Stimulated activated CD8-positive, alpha-beta memory T cell treated with anti-CD3 and anti-CD28 coated beads, Interleukin-4, amount 100 ng/mL, for 4 hours (primary cell): ENCODE measurements at places on chromosomes 5 and 9.

- no peak for DNase-seq
Measured at GRCh38 chr9:90441814-90442213, 200.8 kb downstream of the DIRAS2 start.

DNA sequence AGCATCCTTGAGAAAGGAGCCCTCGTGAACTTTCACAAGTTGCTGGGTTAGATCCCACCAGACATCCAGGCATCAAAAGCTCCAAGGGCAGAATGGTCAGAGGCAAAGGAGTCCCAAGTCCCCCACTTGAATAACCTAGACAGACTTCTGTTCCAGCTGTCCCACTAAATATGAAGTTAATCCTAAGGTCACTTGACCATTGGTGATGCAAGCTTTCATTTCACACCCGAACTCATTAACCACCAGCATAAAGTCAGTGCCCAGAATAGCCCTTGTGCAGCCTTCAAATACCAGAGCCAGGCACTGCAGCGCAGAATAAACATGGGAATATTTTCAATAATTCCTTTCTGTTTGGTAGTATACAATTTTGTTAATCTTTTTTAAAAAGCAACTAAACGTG, 28.9 kb downstream of the OXCT1 start:
- no peak for DNase-seq

GRCh38 chr5:149271716-149272563, at the start of gene AFAP1L1:
Gene AFAP1L1, plus strand, starts transcription at chr5:149271859. Its CDS starts 110 bp downstream, at chr5:149271969.
- DNase-seq = no peak

DNA sequence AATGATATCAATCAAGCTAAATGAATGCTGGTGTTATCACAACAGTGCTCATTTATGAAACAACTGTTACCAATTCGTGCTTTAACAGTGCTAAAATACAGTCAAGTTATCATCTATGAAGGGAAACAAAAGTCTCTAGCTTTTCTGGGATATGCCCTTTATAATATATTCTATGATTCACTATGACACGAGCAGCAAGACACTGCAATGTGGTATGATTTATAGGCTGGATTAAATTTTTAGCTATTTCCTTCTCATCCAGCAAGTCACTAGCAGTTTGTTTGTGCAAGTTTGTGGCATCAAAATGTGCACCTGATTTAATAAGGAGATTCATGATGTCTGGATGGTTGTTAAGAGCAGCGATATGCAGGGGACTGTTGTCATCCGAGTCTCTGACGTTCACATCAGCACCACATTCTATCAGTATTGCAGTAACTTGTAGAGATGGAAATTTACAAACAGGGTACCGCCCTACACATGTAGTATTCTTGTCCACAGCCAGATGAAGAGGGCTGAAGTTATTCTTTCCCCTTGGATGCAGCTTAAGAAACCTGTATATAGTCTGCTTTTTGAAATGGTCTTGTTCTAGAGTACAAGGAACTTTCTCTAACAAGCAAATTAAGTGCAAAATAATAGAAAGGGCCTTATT, 20.3 kb downstream of the FEM1C start:
- DNase-seq = no peak

- DNase-seq = no peak
Measured at GRCh38 chr5:141001446-141001843, 35.2 kb downstream of the PCDHAC2 start.

GRCh38 chr5:115423541-115423940, 121.0 kb downstream of the FEM1C start:
- DNase-seq = no peak

DNA sequence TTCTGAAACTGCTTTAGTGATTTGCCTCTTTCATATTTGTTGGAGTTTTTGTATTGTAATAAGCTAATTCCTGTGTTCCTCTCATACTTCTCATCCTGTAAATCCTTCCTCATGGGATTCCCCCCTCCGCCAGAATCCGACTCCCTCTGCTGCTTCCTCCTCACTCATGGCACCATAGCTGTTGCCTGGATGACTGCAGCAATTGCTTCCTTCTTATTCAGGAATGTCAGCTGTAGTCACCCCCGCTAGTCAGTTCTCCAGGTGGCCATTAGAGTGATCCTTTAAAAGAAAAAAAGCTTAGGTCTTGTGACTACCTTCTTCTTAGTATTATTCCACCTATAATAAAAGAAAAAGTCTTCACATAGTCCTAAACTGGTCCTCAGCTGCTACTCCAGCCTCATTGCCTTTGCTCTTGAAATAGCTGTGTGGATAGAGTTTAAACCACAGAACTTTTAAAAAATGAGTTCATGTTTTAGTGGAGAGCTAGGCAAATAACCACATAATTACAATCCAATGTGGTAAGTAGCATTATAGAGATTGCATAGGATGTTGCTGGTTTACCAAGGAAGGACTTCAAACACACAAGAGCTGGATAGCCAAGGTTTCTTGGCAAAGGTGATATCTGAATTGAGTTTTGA, 227.3 kb downstream of the KDM4C start:
- DNase-seq = no peak

DNA sequence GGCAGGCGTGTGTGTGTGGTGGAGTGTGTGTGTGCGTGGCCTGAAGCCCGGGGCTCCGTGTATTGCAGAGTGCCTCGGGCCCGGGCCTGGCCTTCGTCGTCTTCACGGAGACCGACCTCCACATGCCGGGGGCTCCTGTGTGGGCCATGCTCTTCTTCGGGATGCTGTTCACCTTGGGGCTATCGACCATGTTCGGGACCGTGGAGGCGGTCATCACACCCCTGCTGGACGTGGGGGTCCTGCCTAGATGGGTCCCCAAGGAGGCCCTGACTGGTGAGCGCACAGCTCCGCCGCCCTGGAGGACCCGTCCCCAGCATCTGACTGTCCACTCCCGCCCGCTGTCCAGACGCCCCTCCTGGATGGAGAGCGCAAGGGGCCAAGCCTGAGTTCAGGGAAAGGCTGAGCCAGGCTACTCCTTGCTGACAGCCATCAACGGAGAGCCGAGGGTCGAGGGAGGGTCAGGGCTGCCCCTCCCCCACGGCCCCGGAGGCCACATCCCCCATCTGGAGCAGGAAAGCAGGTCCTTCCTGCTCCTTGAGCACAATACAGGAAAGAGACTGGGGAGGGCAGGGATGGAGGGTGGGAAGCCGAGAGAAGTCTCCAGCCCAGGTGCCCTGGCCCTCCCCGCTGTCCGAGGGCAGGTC, 18.4 kb downstream of the SLC6A18 start:
- DNase-seq = no peak

DNA sequence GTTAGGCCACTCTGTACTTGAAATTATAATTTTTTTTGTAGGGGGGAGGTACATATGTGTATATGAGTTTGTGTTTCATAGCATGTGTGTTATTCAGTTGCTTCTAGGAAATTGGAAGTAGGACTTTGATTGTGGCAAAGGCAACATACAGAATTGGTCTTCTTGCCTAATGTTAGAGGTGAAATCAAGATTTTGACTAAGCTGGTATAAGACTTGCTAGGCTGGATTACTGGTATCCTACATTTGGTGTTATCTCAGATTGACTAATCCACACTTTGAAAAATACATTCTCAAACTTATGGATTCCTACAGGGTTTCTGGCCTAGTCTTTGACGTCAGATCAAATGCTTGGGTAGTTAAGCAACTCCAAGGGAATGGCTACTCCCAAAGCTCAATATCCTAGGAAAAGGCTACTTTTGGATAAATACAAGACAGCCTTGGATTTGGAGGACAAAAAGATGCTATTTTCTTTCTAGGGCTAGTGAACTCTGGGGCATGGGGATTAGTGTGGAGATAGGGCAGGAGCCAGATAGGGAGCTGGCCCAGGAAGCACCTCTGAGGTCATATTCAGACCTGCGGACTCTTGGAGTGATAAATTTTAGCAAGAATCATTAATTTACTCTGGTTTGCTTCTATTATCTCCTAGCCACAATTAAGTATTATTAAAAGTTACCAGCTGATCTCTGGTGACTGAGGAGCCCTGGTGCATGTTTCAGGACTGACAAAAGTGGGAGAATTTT, 144.0 kb upstream of the RPS23 start:
- DNase-seq = no peak

DNA sequence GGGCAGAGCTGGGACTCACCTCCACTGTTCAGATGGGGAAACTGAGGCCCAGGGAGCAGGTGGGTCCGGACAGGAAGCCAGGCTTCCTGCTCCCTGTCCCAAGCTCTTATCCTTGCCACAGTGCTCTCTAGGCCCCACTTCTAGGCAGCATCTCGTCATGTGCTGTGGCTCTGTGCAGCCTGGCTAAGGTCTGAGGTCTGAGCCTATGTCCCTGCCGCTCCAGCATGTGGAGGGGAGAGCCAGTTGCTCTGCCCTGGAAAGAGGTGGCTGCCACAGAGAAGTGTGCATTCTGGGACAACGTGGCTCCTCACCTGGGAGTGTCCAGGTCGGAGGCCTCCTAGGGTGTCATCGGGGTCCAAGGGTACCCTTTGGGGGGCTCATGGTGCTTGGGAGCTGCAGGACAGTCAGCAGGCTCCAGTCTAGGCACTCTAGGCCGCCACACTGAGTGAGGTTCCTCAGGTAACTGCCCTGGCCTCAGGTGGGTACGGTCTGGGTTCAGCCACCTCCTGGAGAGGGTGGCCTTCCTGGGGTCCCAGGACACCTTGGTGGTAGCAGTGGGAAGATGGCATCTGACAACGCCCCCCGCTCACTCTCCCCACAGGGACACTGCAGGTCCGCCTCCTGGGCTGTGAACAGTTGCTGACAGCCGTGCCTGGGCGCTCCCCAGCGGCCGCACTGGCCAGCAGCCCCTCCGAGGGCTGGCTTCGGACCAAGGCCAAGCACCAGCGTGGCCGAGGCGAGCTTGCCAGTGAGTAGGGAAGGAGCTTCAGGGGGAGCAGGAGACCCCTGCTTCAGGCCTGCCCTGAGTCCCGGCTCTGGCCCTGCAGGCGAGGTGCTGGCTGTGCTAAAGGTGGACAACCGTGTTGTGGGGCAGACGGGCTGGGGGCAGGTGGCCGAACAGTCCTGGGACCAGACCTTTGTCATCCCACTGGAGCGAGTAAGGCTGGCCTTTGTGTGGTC, 10.4 kb downstream of the PKN3 start:
- DNase-seq = no peak

DNA sequence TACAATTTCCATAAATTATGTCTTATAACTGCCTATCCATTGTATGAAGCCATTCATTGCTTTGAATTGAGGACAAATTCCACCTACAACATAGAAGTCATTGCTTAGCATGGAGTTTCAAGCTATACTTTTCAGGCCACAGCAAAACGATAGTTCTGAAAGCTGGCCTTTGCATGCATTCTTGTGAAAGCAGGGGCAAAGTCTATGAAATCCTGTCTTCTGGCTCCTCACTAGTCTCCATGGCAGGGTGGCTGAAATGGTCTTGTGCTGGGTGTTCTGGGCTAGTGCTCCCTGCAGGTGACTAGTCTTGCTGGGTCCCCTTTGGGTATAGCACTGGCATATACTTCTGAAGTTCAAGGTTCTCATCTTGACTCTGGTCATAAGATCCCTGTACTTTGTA, 353.9 kb upstream of the ZNF608 start:
- no peak for DNase-seq

DNA sequence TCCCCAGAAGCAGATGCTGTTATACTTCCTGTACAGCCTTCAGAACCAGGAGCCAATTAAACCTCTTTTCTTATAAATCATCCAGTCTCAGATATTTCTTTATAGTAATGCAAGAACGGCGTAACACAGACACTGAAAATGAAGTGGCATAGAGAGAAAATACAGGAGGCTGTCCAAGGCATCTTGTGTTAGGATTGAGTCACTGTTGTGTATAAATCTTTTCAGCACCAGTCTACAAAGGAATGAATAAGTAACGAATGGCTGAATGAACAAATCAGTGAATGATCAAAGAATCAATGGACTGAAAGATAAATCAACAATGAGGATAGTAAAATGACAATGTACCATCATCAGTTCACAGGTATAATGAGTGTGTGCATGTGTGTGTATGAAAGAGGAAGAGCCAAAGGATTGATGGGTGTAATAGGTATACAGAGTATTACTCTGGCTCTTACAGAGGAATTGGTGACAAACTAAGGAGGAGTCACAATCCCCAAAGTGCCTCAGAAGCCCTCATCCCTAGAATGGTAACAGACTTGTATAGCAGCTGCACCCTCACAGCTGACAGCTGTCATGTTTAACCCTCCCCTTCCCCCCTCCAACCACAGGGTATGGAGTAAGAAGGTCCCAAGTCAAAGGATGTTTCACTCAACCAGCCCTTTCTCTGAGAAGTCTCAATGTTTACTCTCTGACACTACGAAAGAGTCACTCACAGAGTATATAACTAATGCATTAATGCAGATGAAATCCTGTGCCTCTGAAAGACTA, 29.8 kb upstream of the MIER3 start:
- DNase-seq = no peak

- DNase-seq = no peak
Measured at GRCh38 chr5:142117579-142118151, 9.1 kb downstream of the NDFIP1 start.

- DNase-seq = no peak
Measured at GRCh38 chr5:88718736-88719135, 164.2 kb downstream of the MEF2C start.

GRCh38 chr5:143771189-143771588, 40.8 kb upstream of the HMHB1 start:
- DNase-seq = no peak

- no peak for DNase-seq
Measured at GRCh38 chr9:108166519-108166918, 677.0 kb upstream of the KLF4 start.

DNA sequence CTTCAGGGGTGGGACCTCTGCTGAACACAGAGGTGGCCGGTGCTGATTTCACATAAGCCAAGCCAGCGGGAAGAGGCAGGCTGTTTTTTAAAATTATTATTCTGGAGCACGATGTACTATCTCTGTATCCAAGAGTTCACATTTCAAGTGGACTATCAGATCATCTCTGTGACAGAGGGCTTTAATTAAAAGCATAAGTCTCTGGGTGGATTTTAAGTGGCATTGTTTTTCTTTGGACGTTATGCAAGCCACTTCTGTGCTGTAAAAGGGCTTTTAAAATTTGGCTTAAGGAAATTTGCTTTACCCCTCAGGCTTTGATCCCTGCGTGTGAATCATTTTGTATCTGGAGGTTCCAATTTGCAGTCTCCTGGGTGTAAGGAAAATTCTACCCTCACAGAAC, 124.7 kb downstream of the PALM2AKAP2 start:
- no peak for DNase-seq

- no peak for DNase-seq
Measured at GRCh38 chr9:78985084-78985738, 586.6 kb upstream of the TLE4 start.
